Activated CD8-positive, alpha-beta memory T cell treated with anti-CD3 and anti-CD28 coated beads for 4 hours (primary cell): ENCODE measurements at places on chromosomes 16 and 17.

- no peak for DNase-seq
Measured at GRCh38 chr16:17246974-17247732, 223.6 kb downstream of the XYLT1 start.

GRCh38 chr16:53821957-53822625 lies 118.1 kb downstream of the FTO start:
- DNase-seq, result no peak

DNA sequence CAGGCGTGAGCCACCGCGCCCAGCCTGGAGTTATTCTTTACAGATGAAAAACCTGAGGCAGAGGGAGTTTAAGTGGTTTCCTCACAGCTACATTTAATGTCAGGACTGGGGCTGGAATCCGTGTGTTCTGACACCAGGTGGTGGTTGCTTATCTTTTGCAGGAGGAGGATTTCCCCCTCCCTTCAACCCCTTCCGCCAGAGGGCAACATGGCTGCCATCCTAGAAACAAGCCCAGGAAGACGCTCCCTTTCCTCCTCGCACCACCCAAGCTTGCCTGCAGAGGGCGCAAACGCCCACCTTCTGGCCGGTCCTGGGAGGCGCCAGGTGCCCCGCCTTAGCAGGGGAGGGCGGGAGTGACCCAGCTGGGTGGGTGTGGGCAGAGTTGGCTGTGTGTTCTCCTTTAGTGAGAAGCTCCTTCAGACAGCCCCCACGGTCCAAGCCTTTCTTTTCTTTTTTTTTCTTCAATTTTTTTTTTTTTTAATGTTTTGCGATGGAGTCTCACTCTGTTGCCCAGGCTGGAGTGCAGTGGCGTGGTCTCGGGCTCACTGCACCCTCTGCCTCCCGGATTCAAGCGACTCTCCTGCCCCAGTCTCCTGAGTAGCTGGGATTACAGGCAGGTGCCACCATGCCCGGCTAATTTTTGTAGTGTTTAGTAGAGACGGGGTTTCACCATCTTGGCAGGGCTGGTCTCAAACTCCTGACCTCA lies 9.9 kb upstream of the RAP1GAP2 start:
- peak; percentile 74 for DNase-seq

DNA sequence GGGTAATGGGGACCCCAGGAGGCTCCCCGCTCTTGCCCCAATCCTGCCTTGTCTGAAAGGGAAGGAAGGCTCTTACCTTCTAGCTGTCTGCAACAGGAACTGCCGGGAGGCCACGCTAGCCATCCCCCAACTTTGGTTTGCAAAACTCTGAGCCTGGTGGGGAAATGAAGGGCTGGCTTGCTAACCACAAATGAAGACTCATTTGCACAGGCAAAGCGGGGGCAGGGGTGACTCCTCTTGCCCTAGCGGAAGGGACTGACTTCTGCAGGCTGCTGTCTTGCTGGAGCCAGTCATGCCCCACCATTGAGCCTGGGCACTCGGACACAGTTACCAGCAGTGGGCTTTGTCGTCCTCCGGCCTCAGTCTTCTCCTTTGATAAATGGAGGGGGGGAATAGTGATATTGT lies 52.6 kb downstream of the PLCG2 start:
- DNase-seq, result peak; percentile 39

GRCh38 chr17:4365103-4365627 lies 1.3 kb downstream of the UBE2G1 start:
- peak; percentile 80 for DNase-seq
